Pancreas (tissue), 10 donors: ENCODE measurements at places on chromosomes 6 and 20.

GRCh38 chr20:18981962-18982539 is 168.5 kb downstream of the SCP2D1 start:
- DNase-seq, result no peak

DNA sequence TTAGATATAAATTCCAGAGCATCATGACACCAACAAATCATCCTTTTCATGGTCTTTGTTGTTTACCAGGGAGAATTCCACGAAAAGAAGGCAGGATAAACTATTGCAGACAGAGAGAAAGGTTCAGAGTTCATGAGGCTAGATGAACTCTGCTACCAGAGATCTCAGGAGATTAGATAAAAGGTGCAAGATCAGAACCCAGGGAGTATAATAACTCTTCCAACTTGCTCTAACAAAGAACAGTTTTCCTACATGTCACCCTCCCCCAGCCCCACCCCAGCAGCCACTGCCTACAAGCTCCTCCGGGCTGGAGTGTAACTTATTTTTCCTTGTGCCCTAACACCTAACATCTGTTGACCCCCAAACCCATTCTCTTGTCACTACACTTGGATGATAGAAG is 13.9 kb upstream of the CITED2 start:
- DNase-seq, result no peak

GRCh38 chr20:53943522-53944291 is 126.7 kb downstream of the BCAS1 start:
- DNase-seq, result no peak

DNA sequence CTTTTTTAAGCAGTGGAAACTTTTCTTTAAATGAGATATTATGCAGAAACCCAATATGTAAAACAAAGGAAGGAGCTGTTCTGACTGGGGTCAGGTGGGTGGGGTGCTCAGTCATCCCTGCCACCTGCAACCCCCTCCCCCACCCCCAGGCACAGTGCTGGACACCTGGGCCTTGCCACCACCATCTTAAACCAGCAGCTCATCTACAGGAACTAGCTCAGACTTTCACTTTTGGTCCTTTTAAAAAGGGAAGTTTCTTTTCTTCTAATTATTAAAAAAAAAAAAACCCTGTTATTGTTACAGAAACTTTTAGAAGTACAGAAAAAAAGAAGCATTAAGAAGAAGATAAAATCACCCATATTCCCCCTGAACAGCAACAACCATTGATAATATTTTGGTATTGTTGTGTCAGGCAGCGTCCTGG is 37.1 kb downstream of the PPP1R16B start:
- no peak for DNase-seq

GRCh38 chr6:157276134-157276532 is 47.2 kb downstream of the TMEM242 start:
- DNase-seq, result no peak

DNA sequence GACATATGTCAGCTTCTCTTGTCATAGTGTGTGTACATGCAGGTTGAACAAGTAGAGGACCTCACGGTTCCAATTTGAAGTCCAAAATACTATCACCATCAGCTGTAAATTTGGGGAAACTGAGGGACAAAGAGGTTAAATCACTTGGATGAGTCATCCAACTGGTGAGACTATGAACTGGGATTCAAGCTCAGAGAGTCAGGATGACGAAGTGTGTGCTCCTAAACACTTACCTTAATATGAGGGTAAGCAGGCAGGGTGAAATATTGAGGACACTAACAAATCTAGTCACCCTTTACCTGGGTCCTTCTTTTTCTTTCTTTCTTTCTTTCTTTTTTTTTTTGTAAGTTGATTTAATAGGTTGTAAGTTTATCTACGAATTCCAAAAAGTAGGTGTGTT is 198.3 kb downstream of the KCNQ5 start:
- DNase-seq, result no peak

DNA sequence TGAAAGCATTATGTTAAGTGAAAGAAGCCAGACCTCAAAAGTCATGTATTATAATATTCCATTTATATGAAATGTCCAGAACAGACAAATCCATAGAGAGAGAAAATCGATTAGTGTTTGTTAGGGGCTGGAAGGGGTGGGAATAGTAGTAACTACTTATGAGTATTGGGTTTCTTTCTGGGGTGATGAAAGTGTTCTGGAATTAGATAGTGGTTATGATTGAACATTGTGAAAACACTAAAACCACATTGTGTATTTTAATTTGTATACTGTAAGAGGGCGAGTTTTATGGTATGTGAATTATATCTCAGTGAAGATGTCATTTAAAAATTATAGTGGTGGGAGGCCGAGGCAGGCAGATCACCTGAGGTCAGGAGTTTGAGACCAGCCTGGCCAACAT is 52.0 kb upstream of the KIF13A start:
- no peak for DNase-seq

DNA sequence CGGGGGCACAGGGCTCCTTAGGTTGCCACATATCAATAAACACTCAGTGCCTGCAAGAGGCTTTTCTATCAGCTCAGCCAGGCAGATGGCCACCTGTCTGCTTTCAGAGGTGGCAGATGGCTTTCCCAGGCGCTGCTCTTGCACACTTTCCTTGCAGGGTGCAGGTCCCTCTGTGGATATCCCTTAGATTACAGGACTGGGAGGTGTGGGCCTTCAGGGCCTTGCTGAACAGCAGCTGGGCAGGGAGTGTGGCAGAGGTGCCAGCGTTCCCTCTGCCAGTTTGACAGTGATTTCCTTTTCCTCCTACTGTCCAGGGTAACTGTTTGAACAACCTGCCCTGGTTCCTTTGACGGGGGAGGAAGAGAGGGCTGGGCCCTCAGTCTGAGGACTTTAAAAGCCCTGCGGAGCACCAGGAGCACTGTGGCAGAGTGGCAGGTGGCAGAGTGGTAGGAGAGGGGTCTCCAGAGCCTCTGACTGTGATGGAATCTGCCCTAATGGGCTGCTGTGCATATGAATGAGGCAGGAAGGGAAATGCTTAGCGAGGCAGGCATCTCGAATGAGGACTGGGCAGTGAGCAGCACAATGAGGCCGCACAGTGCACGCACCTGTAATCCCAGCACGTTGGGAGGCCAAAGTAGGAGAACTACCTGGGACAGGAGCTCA is 34.2 kb downstream of the ABHD12 start:
- peak; percentile 54 for DNase-seq

- peak; percentile 20 for DNase-seq
Measured at GRCh38 chr6:169070506-169071176, 183.0 kb downstream of the THBS2 start.

DNA sequence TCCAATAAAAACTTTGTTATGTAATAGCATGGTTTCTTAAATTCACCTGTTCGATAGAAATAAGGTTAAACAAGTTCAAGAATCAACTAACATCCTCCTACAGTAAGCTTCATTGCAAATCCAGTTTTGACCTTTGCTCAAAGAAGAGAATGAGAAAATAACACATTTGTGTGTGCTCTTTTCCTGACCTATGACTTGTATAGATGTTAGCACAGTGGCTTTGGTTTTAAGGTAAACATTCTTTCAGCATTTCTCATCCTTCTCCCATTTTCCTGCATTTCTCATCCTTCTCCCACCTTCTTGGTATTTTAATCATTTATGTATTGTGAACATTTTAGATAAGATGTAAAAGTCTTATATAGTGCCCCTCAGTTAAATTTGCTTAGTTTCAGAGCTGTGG is 73.9 kb downstream of the PLCB1 start:
- no peak for DNase-seq

GRCh38 chr20:49283176-49283702 is 5.4 kb upstream of the ZNFX1 start:
- DNase-seq, result no peak

- no peak for DNase-seq
Measured at GRCh38 chr6:155023717-155024116, 28.6 kb downstream of the TIAM2 start.

DNA sequence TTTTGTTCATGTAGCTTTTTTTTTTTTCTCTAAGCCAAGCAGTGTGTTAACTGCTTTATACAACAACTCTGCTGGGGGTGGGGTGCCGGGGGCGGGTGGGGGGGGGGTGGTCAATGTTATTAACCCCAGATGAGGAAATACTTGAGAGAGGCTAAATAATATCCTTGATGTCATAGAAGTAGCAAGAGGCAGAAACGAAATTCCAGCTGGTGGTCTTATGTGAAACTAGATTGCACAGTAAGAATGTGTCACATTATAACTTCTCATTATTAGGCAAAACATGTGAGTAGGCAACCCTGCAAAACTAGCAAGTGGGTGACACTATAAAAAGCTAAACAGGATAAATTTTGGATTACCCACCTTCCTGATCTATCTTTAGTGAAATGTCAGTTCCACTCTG is 12.8 kb downstream of the MYLK4 start:
- DNase-seq, result no peak

DNA sequence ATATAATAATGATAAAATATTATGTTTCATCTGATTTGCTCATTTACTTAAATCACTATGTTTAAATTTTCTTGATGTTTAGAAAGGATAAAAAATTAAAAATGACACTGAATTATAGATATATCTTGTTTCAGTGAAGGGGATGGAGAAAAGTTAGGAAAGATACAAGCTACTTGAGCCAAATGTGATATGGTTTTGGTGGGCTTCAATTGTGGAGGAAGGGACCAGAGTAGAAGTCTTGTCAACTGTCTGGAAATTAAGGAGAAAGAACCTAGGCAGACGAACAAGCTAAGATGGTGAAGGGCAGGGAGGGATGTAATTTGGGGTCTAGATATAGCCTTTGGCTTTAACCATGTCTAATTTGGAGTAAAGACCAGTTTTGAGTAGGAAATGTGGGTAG is 186.4 kb upstream of the MMS22L start:
- no peak for DNase-seq

GRCh38 chr20:25376236-25376635 is 14.4 kb downstream of the ABHD12 start:
- DNase-seq, result no peak

GRCh38 chr20:60465993-60466686 is 507.9 kb downstream of the CDH26 start:
- no peak for DNase-seq

- DNase-seq, result no peak
Measured at GRCh38 chr6:159461266-159461665, 231.8 kb downstream of the SOD2 start.

DNA sequence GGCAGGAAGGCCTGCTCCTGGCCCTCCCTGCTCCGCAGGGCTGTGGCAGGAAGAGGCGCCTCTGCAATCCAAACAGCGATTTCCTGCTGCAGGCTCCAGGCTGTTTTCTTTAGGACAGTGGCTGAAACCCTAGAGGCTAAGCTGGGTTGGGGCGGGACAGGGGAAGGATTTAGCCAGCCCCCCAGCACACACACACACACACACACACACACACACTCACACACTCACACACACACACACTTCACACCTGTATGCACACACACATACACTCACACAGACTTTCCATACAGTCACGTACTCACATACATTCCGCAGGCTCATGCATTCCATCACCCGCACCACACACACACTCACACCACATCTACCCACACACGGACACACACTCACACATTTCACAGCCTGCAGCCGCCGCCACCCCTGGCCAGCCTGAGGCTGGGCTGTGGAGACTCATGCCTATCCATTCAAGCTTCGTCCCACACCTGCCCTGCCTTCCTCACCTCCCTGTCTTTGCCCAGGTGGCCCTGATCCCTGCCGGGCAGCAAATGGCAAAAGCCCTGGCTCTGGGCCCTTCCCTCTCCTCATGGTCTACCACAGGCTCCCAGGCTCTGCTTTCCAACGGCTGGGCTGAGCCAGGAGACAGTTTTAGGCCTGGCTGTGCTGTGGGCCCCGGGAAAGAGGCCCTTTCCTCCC is 17.9 kb downstream of the MDFI start:
- DNase-seq, result no peak

DNA sequence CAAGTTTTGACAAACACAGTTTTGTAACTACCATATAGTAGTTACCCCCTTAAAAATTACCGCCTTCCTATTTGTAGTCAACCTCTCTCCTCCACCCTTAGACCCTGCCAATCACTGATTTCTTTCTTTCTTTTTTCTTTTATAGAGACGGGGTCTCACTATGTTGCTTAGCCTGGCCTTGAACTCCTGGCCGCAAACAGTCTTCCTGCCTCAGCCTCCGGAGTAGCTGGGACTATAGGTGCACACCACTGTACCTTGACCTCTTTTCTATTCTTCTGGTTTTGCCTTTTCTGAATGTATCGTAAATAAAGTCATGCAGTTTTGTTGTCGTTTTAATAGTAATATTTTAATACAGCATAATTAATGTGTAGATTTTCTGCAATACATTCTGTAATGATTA is 460.3 kb downstream of the EPM2A start:
- no peak for DNase-seq

GRCh38 chr6:34179106-34179720 is 33.3 kb upstream of the GRM4 start:
- no peak for DNase-seq

DNA sequence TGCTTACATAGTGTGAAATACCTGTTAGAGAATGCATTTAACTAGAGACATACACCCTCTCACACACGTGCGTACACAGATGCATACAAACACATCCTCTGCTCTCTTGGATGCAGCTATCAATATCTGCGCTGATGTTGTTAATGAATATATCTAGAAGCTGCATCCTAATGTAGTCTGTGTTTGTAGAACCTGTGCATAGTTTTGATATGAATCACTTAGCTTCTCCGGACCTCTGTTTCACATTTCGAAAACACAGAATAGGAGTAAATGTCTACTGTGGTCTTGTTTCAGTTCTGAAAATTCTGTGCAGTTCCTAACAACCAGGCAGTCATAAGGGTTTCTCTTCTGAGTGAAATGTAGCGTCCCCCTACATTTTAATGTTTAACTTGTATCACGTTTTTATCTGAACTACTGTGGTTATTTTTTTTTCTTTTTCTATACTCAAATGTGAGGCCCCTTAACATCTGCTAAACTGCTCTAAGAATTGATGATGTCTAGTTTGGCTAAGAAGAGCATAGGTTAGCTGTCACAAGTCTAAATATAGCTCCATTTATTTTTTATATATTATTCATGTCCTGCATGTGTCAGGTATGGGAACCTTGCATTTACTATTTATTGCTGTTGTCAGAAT is 254.5 kb downstream of the TMEM242 start:
- DNase-seq, result no peak

DNA sequence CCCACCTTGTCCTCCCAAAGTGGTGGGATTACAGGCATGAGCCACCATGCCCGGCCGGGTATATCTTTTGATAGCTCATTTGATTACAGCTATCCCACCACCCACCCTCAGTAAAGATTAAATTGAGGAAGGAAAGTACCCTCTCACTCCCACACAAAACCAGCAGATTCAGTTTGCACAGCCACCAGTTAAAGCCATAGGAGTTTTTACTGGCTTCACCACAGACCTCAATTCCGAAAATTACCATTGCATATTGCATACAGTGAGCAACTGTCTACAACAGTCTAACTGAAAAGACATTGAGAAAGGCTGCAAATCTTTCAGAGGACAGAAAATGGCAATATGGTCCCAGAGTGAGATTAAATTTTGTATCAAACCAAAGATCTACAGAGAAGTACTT is 34.9 kb downstream of the ESF1 start:
- no peak for DNase-seq

- DNase-seq, result no peak
Measured at GRCh38 chr6:2688401-2689064, 62.2 kb downstream of the MYLK4 start.

- no peak for DNase-seq
Measured at GRCh38 chr20:11271920-11272594, 598.3 kb upstream of the JAG1 start.

- DNase-seq, result no peak
Measured at GRCh38 chr6:131890091-131890490, 61.1 kb downstream of the CCN2 start.
